ENCODE measurements at places on chromosomes 4 and X. TPM values are rescaled to one million over a fixed set of nuclear protein-coding genes. Genes with fewer than 3 reads are reported as not detected.

Gene DMRTC1
- not detected for total RNA-seq

Gene NLGN3
- total RNA-seq, result 4.6 TPM

- no peak for DNase-seq
Observed at GRCh38 chrX:132565273-132565672, 76.4 kb upstream of the MBNL3 start.

DNA sequence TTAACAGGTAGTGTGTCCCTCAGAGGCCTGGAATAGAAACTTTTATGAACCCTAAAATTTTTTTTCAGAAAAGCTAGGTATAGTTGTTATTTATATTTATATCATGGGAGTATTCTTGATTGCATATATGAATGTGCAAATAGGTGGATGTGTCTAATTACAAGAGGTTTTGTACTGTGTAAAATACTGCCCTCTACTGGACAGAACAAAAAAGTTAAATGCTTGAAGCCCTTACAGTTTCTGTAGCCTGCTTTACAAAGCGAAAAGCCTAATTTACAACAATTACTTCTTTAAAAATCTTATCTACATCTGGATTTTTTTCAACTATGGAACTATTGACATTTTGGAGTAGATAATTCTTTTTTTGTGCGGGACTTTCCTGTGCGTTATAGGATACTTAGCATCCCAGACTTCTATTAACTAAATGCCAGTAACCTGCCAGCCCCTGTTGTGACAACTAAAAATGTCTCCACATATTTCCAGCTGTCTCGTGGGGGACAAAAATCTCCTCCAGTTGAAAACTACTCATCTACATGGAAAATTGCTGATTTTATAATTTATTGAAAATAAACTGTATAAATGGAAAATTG lies 35.1 kb downstream of the ENPEP start:
- DNase-seq, result no peak

DNA sequence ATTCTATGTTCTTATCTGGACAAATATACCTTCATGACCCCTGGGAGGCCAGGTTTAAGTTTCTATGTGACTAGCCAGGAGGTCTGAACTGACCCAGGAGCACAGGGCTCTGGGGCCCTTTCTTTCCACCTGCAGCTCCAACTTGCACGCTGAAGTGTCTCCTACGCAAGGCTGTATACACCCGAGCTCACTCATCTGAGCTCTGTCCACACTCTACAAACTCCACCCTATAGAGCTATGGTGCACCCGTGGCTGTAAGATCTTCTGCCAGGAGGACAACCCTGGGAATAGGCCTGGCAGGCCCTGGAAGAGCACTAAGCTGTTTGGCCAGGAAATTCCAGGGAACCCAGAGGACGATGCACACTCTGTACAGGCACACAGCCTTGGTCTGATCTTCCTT lies 60.6 kb upstream of the ATOH1 start:
- no peak for DNase-seq

GRCh38 chr4:163331629-163332376 lies 593 bp downstream of the NPY1R start:
- DNase-seq, result peak; percentile 72

- no peak for DNase-seq
Observed at GRCh38 chr4:145709843-145710242, 29.9 kb downstream of the C4orf51 start.

DNA sequence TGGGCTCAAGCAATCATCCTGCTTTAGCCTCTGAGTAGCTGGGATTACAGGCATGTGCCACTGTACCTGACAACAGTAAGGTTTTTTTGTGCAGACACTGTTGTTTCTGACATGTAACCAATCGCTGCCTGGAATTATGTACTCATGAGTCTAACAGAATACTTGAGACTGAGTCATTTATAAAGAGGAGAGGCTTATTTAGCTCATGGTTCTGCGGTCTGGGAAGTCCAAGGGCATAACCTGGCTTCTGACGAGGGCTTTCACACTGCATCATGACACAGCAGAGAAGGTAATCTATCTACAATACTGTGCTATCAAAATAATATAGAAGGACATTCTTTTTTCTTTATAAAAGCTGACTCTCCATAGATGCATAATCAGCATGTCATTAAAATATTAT lies 115.5 kb upstream of the STOX2 start:
- DNase-seq, result no peak
